ENCODE measurements at places on chromosomes 7 and 10.

- no peak for DNase-seq
Measured at GRCh38 chr7:47957156-47957555, 8.9 kb upstream of the PKD1L1 start.

- DNase-seq = no peak
Measured at GRCh38 chr10:1200866-1201807, 145.0 kb downstream of the WDR37 start.

DNA sequence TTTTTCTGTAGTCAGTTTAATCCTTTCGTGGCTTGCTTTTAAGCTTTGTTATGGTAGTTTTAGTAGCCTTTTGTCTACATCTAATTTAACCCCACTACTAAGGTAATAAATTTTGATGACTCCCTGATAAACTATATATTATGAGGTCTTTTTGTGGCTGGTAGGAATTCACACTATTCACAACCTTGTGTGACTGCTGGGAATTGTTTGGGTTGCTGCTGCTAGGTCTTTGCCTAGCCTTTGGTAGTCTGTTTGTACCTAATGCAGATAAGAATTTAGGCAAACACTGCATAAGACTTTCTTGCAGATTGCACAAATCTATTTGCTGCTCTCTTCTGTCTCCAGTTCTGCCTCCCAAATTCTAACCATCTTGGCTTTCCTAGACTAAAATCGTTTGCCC, 58.3 kb downstream of the SHOC2 start:
- DNase-seq = no peak

- no peak for DNase-seq
Measured at GRCh38 chr7:17709127-17709526, 231.2 kb downstream of the SNX13 start.

- DNase-seq = no peak
Measured at GRCh38 chr10:42988069-42988468, 88.8 kb upstream of the RET start.

- DNase-seq = no peak
Measured at GRCh38 chr10:132434405-132435005, 37.5 kb downstream of the PWWP2B start.

- no peak for DNase-seq
Measured at GRCh38 chr7:28580665-28581064, 168.3 kb downstream of the CREB5 start.

DNA sequence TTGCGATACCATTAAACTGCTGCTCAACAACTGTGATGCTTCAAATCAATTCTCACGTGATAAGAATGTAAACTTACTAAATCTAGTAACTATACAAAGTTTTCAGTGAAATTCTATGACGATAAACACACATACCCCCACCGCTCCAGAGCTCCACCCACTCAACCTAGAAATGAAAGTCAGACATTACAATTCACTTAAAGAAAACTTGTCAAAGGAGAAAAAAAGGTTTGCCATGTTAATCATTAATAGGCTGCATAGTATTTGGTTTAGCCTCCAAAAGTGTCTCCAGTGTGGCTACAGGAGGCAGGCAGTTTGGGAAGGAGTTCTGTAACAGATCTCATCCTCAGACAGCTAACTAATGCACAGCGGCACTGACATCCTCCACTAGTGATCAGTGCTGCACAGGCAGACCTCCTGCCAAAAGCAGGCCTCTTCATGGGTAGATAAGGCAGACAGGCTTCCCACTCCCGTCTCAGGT, 3.1 kb downstream of the HERPUD2 start:
- peak; percentile 61 for DNase-seq

DNA sequence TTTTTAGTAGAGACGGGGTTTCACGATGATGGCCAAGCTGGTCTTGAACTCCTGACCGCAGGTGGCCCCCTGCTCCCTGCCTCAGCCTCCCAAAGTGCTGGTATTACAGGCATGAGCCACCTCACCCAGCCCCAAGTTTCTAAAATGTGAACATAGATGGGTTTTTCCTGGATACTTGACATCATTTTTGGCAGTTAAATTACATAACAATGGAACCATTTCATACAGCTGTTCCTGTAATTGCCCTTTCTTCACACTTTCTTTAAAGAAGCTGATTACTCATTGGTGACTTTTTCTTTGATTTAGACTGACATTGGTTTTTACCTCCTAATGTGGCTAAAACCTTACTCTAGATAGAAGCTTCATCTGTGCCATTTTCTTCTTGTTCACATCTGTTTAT, 5.9 kb downstream of the ZKSCAN1 start:
- DNase-seq = no peak

GRCh38 chr10:86970982-86971231, 2.6 kb downstream of the ADIRF start:
- no peak for DNase-seq

DNA sequence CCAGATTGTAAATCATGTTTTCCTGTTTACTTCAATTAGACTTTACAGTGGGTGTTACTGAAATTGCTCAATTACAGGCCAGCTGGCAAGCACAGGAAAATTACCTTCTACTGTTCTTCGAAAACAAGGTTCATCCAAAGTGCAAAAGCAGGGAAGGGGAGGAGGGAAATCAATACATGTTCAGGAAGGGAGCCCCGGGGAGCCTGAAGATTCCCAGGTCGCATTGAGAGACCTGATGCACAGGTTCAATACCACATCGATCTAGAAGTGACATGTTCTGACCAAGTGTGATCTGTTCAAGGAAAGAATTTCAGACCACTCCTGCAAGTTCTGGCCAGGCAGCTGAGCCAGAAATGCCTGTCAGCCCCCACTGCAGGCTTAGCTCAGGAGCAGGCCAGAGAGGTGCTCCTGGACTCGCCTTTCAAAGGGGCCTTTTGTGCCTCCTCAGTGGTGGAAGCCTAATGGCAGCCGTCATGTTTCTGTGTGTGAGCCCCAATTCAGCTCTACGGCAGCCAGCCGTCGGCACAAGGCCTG, 35.9 kb downstream of the FAM53B start:
- no peak for DNase-seq

DNA sequence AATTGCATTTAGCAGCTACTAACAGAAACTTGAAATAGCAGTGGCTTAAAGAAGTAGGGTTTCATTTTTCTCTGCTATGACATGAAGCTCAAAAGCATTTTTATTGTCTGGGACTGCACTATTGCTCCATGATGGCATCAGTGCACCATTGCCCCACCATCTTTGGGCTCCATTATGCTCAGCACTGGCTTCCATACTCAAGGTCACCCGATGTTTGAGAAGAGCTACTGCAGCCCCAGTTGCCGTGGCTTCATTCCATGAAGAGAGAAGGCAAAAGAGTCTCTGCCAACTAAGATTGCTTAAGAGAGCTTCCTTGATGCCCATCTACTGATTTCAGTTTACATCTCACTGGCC, 192.2 kb upstream of the LRGUK start:
- no peak for DNase-seq

DNA sequence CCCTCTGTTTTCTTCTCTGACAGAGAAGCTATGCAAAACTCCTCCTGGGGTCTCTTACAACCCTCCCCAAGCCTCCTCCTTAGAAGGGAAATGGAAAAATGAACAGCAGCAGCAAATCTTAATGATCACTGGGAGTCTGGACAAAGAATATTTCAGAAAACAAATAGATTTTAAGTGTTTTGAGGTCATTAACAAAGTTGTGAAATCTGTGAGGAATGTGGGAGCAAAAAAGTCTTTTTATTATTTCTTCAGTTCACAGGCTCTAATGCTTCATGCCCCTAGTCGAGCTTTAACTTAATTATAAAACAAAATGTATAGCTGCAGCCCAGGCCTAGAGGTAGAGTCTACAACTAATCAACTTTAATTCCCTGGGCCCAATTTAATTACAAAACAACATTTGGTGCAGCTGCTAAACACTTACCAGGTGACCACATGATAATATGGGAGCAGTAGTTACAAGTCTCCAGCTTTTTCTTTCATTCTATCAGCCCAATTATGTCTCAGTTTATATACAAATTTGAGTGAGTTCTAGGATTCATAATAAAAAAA, 293.2 kb downstream of the THSD7A start:
- no peak for DNase-seq

GRCh38 chr7:64045301-64046040, at the start of gene ZNF727:
TSS of gene ZNF727 (plus strand) at chr7:64045434. CDS start at chr7:64045622, 188 bp downstream.
- DNase-seq = no peak

DNA sequence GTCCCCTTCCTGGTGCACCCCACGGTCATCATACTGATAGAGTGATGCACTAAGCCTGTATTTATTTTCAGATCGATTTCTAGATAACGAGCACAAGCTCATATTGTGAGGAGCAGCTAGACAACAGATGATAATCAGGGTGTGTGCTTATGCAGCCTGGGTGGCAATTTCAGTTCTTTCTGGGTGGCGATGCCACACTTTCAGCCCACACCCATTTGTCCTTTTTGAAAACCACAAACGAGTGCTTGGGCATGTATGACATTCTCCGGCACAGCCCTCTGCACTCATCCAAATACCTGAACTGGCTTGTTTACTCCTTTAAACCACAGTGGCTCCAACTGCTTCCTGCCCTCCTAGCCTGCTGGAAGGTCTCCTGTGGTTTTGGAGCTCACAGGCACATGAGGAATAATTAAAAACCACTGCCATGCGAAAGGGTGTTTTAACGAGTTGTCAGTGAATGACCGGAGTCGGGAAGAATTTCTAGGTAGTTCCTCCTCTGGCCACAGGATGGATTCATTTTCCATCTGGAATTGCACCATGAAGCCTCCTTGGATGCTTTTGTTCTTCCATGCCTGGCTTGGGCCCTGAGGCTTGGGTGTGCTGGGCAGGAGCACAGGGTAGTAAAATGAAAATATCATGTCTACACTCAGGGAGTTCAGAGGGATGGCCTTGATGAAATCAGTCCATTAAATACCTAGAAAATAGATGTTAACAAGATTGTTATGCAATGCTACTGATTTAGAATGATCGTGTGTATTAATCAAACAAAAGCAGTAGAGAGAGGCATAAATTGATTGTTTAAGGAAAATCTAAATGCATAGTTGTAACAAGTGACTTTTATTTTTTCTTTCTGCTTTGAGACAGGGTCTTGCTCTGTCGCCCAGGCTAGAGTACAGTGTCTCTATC, 52.4 kb upstream of the ITGB1 start:
- no peak for DNase-seq

DNA sequence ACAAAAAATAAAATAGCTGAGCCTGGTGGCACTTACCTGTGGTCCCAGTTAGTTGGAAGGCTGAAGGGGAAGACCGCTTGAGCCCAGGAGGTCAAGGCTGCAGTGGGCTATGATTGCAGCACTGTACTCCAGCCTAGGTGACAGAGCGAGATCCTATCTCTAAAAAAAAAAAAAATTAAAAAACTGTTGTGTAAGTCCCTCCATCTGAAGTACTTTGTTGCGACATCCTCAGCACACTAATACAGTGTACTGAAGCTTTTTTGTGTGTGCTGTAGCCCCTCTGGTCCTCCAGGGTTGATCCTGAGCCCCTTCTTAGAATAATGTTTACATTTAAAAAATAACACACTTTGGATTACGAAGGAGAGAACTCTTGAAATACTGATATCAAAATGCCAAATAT, 71.3 kb downstream of the PFKFB3 start:
- no peak for DNase-seq

DNA sequence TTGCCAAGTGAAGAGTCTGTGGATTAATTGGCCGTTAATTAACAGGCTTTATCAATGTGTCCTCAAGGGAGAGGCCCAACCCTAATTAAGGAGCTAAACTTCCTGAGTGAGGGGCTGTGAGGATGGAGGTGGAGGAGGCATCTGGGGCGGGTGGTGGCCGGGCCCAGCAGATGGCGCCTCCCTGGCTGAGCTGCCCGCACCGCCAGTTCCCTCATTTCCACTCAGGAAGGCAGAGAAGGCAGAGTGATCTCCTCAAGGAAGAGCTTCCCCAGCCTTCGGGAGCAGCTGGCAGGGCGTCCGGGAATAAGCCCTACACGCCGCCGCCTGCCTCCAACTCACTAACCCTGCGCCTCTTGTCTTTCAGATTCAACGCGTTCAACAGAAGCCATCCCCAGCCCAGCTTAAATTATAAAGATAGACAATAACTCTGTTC, 112.2 kb downstream of the CYTH3 start:
- peak; percentile 21 for DNase-seq

DNA sequence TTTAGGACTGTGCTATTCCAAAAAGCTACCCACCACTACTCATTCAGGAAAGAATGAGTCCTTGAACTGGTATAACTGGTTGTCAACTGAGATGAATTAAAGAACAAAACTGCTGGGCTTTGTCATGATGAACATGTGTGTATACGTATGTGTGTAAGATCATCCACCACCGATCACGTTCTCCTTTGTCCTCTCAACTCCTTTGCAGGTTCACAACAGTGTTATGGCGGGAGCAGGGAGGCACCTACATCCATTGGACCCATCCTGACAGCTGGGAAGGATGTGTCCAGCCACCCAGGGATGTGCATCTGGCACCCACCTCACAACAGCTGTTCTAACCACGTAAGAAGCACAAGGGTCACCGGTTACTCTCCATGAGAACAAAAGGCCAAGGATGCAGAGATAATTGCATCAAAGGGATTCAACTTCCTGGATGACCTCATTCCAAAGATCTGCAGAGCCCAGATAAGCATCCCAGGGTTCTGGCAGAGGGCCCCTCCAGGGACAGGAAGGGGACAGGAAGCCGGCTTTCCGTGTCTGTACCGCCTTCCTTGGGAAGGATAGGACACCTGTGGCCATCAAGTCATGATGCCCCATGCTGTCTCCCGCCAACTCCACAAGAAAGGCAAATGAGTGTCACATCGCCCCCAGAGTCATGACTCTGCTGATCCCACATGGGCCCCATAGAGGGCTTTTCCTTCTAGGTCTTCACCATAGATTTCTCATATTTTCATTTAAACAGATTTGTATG, 66.1 kb downstream of the STEAP1B start:
- DNase-seq = no peak

GRCh38 chr7:100673942-100674410, 436 bp downstream of the GNB2 start:
- DNase-seq = peak; percentile 69

DNA sequence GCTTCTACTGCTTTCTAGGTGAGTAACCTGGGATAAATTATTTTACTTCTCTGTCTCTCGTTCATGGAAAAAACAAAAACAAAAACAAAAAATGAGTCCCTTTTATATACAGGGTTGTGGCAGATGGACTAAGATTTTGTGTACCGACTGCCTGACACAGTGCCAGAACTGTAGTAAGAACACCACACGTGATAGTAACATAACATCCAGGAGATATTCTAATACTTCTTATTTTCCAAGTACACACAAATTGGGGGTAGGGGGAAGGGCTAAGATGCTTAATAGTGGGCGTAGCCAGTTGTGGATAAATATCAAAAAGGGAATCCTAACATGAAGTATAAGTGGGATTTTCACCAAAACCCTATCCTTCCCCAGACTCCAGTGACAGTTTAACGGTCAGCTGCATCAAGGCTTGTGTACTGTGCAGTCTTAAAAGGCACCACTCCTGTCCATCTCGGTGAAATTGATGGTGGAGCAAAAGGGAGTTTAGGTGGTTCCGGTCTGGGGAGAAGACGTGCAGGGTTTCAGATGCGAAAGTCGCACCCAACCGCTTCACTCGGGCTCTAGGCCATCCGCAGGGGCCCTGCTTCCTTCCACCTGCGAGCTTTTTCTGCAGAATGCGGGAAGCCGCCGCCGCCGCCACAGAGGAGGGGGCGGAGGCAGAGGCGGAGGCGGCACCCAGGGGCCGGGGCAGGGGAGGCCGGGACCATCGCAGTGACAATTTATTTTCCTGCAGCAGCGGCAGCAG, at the start of gene STAMBPL1:
Gene STAMBPL1 (plus strand): TSS at position 712 of the 748 bp plus-strand sequence. CDS start 21,464 bp downstream, outside the sequence.
- no peak for DNase-seq

- no peak for DNase-seq
Measured at GRCh38 chr10:122263971-122264370, 7.1 kb upstream of the BTBD16 start.

Measured in hematopoietic multipotent progenitor cell treated with erythropoietin and hydrocortisone succinate and interleukin-3 and kit ligand, for 17 days (in vitro differentiated cells).